ENCODE measurements at places on chromosomes 3 and 15.
A peak's percentile ranks its signal among the peaks of the same experiment; 100 is the strongest.

DNA sequence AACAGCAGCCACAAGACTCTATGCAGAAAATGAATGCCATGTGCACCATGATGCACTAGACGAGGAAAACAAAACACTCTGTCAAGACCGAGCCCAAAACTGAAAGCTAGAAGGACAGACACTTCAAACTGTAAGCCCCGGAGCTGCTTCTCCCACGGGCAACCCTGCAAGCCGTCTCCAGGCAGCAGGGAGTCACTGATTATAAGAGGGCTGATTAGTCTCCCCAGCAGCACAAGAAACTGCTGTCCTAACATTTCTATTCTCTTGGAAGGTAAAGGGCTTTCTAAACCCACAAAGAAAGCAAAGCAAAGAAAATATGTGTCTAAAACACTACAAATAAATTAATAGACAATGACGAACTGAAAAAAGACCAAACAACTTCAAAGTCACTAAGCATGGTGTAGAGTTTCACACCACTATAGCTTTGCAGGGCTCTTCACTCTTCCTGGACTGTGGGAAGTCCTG lies 15.5 kb downstream of the TBC1D2B start:
- peak; percentile 27 for DNase-seq

- no peak for DNase-seq
Observed at GRCh38 chr15:70854666-70854976, 664 bp upstream of the LARP6 start.

- no peak for DNase-seq
Observed at GRCh38 chr3:53597136-53597915, 102.9 kb downstream of the CACNA1D start.

GRCh38 chr3:43581343-43581742 lies 40.5 kb downstream of the ANO10 start:
- no peak for DNase-seq

DNA sequence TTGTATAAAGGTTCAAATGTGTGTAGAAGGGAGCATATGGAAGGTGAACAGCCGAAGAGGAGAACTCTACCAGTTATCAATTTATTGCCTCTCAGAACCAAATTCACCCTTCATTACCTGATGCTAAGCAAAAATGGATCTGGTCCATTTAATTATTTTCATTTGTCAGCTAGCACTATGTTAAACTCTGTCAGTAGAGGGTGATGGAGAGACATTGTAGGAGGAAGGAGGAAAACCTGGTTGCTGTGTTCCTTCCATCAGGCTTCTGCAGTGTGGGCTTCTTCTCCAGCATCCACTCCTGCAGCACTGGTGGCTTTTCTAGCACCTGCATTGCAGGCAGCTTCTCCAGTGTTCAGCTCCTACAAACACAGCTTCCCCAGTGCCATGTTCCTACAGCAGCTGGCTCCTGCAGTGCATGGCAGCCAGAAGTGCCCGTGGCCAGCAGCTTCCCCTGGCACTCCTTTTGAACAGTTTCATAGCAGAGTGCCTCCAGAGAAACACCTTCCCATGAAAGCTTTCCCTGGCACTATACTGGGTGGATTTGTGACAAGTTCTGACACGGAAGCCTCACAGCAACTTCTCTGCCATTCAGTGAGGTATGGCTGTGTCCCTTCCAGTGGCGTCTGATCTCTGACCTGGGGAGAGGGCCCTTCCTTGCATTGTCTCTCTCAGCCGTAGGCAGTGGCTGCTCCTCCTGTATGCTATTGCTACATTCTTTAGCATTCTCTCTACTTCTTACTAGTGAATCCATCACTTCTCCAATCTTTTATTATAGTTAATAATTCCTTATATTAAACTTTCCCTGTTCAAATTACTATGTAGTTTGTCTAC lies 14.6 kb upstream of the IL17RD start:
- no peak for DNase-seq

DNA sequence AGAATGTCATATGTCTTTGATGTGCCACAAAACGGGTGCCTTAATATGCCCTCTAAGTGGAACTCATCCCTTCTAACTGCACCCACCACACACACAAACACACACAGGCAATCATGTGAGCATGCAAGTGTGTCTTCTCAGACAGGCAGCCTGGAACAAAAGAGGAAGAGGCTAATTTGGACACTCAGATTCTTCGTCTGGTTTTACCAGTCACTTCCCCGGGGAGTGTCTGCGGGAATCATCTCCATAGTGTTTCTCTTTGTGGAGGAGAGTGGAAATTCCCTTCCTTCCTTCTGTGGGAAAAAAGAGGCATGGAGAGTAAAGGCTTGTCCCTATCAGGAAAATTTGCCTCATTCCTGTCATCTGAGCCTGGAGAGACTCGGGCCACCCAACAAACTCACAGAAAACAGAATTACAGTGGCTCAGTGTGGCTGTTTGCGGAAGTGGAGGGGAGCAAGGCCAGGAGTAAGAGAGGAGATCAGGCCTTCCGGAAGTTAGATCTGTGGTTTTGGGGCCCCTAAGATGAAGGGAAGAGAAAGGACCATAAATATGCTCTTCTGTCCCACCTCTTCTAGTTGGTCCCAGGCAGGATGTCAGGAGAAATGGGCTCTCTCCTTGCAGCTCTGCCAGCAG lies 212.6 kb upstream of the SEMA6D start:
- DNase-seq = no peak

DNA sequence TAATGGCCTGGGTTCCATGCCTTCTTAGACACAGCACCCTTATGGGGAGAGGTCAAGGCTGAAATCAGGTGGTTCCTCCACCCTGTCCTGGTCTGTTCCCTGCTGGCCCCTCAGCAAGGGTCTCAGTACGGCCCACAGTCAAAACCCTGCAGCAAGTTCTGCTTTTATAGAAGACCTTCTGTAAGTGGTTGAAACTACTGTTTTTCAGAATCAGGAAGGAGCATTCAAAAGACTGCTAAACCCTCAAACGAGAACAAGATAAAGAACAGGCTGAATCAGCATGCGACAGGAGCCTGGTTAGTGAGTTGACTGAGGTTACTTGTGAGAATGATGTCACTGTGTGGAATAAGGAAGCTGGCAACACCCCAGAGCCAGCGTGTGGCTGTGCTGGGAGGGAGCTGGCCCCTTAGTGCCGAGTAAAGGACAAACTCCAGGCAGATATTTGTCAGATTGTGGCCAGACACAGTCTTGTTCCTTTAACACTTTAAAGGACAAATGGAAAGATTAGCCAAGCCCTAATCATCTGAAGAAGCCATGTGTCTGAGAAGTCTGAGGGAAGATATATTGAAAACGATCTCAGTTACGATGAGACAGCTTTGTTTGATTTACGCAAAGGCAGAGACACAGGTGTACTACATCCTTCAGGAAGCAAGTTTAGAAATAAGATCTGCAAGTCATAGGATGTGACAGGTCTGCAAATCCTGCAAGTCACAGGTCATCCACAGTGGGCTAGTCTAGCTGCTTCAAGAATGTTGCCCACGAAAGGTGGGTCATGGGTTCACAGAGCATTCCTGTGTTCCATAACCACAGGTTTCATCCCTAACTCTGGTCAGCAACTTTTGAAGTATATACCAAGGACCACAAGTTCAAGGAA lies 54.0 kb downstream of the B3GNT5 start:
- no peak for DNase-seq

DNA sequence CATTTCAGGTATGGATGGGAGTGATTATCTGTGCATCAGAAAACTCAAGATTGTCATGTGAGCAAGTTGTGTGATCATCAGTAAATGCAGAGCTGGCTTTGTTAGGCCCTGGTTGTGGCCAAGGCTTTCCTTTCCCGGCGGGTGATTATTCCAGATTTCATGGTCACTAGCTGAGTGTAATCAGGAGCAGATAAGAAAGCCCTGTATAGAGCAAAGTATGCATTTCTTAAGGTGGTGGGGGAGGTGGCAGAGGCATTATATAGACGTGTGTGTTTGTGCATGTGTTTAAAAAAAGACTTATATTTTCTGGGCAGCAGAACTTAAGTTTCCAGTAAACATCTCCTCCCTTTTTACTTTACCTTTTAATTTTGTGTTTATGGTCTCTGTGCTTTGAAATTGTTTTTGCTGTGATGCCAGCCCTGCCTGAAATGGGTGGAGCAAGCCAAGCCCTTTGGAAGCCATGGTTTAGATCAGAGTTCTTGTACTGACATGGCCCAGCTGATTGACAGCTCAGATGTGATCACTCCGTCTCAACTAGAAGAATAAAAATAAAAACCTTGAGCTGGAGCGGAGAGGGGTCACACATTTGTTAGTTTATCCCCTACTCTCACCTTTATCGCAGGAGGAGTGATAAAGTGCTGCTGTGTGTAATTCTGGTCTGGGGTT lies 22.2 kb downstream of the SMAD3 start:
- no peak for DNase-seq

DNA sequence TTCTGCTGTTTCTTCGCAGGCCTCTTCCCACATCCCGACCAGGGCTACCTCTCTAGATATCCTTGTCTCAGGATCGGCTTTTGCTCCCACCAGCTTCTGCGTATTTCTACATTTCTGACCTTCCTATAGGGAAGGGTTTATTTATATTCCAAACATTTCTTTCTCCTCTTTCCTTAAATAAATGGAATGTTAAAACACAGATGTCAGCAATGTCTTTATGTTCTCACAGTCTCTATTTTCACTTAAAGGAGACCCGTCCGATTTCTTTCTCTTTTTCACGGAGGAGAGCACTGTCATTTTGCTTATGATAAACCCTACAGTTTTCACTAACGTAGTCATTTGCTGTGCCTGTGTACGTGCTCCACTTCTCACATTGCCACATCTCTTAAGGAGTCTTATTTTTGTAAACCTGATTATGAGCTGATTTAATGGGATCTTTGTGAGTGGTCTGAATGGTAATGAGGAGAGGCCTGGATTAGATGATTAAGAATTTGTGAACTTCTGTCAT lies 630 bp downstream of the KIF15 start:
- no peak for DNase-seq

- no peak for DNase-seq
Observed at GRCh38 chr3:193594946-193595689, 2.1 kb downstream of the OPA1 start.

- no peak for DNase-seq
Observed at GRCh38 chr3:7285505-7285904, 424.6 kb downstream of the GRM7 start.

DNA sequence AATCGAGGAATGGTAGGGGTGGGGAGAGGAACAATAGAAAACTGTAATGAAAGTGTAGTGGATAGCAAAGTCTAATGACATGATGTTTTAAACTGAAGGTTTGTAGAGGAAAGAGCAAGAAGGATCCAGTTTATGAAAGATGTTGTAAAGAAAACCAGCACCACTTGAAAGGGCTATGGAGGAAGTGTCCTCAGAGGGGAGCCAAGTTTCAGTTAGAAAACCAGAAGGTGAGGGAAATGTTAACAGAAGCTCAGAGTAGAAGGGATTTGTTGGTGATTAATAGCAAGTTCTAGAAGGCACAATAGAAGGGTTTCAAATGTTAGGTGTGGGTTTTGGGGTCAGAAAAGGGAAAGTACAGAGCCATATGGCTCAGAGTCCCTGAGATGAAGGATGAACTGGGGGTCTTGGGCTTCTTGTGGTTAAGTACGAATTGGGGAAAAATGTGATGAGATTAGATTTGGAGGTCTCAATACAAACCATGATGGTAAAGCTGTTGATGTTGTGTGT lies 33.8 kb upstream of the LRRC58 start:
- no peak for DNase-seq

- DNase-seq = no peak
Observed at GRCh38 chr3:149895339-149895738, 75.4 kb downstream of the PFN2 start.

- DNase-seq = no peak
Observed at GRCh38 chr3:51894391-51894790, 8.8 kb downstream of the IQCF1 start.

- DNase-seq = no peak
Observed at GRCh38 chr3:89697321-89697916, 590.0 kb downstream of the EPHA3 start.

GRCh38 chr15:37125143-37125542 lies 24.8 kb upstream of the MEIS2 start:
- DNase-seq = no peak

DNA sequence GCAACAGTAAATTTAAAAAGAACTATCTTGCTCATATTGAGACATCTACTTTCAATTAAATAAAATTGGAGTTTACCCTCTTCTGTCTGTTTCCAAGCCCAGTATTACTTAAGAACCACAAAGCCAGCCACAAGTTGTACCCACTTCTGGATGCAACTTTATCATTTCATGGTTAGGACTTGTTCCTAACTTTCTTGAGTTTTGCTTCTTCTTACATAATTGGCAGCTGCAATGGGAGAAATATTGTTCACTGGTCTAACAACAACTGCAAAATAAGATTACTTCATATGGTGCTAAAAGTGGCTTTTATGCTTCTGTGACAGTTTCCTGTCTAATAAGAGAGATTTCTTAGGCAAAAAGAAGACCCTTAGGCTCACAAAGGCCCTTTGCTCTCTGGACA lies 240.6 kb downstream of the OTOL1 start:
- DNase-seq = no peak

DNA sequence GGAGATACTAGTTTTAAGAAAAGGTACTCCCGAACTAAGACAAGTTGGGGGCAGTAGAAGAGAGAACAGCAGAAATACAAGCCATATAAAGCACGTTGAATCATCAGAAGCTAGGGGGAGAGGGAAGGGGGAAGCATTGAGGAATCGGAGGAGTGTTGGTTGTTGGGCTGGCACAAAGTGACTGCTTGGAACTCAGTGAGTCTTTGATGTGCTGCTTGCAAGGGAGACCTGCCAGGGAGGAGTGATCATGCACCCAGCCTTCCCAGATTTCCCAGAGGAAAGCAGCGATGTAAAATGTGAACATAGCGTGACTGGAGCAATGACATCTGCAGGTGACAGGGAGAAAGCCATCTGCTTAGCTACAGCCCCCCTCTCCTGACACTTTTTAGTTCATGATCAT lies 192.4 kb upstream of the IL12A start:
- DNase-seq = no peak

GRCh38 chr3:171833789-171834460 lies 9.2 kb upstream of the TMEM212 start:
- no peak for DNase-seq

DNA sequence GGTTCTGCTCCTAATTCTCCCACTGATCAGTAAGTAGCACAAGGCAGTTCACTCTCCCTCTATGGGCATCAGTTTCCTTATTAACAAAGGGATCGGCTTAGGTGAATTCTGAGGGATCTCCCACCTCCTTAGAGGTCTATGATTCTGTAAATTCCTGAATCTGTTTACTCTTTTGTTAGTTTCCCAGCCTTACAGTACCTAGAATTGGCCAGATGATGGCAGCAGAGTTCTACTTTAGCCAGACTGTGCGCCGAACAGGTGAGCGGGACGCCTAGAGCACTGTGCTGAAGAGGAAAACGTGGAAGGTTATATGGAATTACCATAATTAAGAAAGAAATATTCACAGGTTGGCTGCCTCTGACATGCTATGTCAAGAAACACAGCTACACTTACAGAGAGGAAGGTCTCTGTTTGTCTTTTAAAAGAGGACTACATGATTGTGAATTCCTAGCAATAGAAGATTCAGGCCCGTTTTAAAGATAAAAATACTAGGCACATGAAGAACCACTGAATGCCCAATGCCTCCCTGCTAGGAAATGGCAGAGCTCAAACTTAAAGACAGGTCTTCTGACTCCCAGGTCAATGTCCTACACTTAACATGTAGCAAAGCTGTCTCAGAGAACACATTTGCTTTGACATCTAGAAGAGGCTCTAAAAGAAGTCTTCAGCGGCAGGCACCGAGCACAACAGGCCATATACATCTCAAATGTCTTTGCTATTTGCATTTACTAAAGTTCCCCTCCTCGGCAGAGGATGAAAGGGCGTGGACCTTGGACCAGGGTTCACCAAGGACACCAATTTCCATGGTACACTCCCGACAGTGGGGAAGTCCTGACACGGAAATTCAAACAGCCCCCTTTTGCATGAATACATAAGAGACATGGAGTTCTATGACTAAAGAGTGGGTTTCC lies 259.9 kb downstream of the FGF12 start:
- peak; percentile 12 for DNase-seq
